Neural crest cell (in vitro differentiated cells): ENCODE measurements at places on chromosomes 12 and 14.

DNA sequence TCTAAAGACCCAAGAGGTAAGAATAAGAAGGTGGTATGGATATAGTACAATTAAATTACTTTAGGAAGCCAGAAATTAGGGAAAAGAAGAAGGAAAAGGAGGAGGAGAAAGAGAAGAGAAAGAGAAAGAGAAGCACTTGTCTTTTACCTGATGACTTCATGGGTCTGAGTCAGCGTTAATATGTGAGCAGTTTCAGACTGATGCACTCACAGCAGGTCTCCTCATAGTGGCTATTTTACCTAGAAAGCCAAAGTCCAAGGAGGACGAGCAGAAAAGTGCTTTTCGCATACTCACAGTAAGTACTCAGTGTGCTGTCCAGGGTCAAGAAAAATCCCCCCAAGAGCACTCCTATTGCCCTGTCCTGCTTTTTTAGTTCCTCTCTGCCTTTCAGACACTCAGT lies 222.1 kb downstream of the C12orf42 start:
- DNase-seq: no peak

- DNase-seq: no peak
Measured at GRCh38 chr12:111249757-111250156, 119.1 kb downstream of the PHETA1 start.

DNA sequence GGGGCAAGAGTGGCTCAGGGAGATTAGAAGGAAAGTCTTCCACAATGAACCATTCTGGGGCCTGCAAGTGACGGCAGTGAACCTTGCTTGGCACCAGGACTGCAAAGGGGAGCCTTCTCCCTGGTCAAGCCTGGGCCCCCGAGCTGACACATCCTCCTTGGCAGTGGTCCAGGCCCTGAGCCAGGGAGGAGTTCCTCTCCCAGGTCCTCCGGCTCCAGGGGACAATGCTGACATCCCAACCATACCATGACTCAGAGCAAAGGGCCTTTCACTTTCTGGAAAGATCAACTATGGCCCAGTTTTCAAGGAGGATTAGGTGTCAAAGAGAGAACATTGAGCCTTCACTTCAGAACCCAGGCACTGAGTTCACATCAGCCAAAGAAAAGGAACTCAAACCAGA lies 756.5 kb upstream of the TBX3 start:
- DNase-seq: no peak

DNA sequence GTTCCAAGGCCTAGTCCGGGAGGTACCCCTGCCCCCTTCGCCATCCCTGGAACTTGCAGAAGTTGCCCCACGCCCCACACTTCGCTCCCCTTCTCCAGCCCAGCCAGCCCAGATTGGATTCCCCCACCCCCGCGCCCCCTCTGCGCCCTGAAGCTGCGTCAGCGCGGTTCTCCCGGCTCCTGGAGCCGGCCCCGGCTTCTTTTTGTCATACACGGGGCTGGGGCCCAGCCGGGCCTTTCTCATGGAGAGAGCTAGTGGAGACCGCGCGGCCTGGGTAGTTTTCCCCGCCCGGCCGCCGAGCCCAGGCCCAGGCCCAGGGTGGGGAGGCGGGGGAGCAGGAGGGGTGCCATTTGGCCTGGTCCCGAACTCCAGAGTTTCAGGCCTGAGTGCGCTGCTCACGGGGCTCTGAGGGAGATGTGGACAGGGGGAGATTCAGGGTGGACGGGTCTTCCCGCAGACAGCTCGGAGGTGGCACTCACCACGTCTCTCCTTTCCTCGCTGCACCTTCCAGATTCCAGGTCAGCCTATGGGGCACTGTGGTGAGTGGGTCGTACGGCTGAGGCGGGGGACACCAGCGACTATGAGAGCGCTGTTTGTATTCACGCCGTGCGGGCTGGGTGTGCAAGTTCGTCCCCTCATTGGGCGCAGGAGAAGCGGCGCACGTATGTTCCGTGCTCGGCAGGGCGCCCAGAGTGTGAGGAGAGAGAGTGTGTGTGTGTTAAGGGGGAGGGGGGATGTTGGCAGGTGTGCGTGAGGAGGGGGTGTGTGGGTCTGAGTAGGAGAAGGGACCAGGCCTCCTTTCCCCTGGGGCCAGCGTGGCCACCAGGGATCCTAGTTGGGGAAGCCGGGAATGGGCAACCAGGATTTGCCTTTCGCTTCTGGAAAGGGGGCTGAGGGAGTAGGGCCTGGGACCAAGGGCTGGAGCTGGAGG lies 785 bp upstream of the LHX5 start:
- DNase-seq: no peak

- DNase-seq: no peak
Measured at GRCh38 chr12:53161119-53161911, 19.2 kb upstream of the ZNF740 start.

DNA sequence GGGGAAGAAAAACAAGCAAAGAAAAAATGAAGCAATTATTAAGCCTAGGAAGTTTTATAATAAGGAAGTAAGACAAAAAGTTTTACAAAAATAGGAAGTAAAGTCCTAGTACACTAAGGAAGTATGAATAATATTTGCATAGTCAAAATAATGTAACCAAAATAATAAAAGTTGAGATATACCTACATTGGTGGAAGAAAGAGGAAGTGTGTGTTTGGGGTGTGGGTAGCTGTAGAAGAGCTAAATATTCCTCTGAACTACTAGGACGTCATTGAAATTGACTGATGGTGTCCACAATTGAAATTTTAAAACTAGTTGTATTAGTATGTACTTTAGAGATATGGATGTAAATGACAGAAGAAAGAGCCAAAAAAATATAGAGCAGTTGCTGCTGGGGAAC lies 228.4 kb upstream of the OTX2 start:
- DNase-seq: no peak

DNA sequence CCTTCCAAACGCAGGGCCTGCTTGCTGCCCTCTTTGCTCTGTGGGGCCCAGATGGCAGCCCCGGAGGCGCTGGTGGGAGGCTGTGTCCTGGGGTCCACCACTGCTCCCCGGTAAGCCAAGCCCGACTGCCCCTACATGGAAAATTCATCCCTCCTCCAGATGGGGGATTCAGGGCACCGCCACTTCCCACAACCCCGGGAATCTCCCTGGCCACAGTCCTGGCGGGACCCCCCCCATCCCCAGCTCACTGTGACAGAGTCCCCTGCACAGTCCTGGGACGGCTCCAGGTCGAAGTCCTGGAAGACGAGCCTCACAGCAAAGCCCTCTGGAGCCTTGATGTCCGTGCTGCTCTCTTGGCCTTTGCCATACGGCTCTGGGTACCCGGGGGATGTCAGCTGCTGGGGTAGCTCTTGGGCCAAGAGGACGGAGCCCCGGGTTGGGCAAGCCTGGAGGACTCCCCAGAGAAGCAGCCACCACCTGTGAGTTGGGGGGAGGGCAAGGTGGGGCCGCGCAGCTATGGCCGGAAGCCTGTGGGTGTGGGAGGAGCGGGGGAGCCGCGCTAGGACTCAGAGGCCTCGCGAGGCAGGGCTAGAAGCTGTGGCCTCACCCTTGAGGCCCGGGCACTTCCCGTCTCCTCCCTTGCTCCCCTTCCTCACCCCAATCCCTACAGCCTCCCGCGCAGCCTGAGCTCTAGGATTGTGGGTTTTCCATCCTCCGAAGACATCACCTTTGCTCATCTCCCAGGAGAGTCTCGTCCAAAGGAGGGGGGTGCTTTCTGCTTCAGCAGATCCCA lies 815 bp downstream of the C1RL start:
- DNase-seq: peak; percentile 8

DNA sequence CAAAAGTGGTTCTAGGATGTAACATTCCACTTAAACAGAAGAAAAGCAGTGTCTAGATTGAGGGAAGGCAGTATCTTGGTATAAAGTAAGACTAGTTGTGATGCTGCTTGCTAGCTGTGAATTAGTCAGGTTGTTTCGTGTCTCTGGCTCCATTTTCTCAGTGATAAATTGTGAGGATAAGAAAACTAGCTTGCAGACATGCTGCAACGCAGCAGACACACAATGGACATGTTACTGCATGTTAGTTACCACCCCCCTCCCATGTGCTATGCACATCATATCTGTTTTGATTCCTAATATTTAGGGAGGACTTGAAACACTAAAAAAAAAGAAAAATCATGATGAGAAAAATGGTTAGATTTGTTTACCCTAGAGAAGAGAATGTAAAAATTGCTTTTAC lies 2.9 kb downstream of the CCNK start:
- DNase-seq: no peak

DNA sequence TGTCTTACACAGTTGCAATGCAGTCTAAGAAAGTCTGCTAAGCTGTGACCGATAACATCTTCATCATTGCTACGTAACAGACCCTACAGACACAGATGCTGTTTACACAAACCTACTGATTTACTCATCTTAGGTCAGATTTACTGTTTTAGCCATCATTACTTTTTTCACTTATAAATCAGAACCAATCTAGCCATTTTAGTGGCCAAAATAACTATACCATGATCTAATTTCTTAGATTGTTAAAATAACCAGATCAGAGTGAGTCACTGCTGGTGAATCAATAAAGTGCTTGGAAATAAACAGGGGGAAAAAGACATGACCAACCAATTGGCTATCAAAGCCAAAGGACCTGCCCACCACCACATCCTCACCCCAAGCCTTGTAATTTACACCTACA lies 57.0 kb upstream of the FOXN3 start:
- no peak for DNase-seq

GRCh38 chr12:98998697-98999299 lies 353.7 kb downstream of the APAF1 start:
- no peak for DNase-seq

GRCh38 chr12:57179331-57180086 lies 32.1 kb upstream of the LRP1-AS start:
- DNase-seq: no peak

- no peak for DNase-seq
Measured at GRCh38 chr12:68899251-68899771, 33.7 kb downstream of the CPM start.

- no peak for DNase-seq
Measured at GRCh38 chr14:95237958-95238340, 80.6 kb upstream of the DICER1 start.

DNA sequence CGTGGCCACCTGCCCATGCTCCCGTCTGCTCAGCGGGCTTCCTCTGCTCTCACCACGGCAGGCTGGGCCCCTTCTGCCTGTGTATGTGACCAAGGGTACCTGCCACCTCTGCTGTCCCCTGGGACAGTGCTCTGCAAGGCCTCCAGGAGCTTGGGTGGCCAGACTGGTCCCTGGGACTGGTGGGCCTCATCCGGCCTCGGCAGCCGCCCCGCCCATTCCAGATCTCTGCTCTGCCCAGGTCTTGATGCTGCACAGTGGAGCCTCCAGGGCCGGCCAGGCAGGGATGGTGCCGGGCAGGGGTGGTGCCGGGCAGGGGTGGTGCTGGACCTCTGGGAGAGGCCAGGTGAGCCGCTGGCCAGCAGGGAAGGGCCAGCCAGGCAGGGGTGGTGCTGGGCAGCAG lies 9.0 kb downstream of the FBRSL1 start:
- no peak for DNase-seq

DNA sequence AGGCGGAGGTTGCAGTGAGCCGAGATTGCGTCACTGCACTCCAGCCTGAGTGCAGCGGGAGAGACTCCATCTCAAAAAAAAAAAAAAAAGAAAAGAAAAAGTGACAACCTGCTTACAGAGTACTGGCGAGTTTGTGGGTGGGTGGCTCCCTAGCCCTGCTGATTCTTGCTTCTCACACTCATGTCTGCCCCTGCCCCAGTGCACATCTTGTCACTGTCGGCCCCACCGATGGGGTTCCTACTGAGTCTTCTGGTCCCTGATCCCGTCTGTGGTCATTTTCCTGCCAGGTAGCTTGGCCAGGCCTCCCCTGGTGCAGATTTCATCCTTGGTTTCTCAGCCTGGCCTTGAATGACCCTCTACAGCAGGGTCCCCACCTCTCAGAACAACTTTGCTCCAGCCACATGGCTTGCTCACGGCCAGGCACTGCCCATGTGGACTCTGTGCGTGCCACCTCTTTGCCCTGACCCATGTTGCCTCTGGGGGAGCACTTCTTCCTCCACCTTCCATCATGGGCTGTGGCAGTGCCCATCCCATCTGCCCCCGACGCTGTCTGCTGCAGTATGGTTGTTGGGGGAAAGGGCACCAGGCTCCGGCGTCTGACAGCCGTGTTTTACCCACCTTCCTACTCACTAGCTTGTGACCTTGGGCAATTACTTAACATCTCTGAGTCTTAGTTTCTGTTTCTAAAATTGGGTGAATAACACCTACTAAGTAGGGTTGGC lies 2.1 kb upstream of the PTPN6 start:
- no peak for DNase-seq

DNA sequence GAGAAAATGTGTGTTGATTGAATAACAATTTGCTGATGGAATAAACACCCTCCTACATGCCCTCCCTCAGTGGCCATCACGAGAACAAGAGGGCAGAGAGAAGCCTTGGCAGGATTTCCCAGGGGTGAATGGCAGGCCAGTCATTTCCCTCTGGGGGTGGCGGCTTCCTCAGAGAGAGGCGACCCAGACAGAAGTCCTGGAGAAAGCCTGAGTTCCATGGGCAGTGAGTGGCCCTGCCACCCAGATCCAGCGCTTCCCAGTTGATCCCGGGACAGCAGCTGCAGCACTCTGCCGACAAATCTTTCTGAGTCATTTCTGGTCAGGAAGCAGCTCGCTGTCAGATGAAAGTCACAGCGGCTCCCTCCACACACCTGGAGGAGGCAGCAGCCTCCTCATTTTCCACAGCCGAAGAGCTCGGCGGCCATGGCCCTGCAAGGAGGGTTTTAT lies 123.0 kb downstream of the SCARB1 start:
- no peak for DNase-seq

DNA sequence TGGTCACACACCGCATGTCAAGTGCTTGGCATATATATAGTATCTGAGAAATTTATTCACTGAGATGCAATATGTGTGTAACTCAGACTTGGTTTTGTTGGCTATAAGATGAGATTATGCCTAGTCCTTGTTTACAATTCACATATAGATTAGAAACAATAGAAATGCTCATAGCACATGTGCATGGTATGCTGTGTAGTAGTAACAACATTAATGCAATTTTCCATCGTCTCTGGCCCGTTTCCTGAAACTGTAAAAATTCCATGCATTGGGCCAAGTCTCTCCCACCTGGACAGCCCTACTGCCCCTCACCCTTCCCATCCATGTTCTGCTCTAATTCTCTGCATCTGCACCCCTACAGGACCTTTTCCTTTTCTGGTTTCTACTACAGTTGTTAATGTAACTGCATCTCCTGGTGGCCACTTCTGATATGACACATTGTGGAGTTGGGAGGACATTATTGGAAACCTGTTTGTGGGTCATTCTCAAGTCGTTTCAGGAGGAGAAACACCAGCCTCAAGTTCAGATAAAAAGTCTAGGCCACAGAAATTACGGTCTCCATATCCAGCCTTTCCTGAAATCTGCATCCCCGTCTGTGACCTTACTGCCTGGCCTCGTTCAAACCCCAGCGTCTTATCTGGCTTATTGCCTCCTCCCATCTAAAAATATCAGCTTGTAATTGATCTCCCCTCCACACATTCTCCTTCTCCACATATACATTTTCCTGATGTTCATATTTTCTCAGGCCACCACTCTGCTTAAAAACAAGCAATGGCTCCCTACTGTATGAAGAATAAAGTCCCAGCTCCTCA lies 37.5 kb downstream of the EMP1 start:
- peak; percentile 48 for DNase-seq

DNA sequence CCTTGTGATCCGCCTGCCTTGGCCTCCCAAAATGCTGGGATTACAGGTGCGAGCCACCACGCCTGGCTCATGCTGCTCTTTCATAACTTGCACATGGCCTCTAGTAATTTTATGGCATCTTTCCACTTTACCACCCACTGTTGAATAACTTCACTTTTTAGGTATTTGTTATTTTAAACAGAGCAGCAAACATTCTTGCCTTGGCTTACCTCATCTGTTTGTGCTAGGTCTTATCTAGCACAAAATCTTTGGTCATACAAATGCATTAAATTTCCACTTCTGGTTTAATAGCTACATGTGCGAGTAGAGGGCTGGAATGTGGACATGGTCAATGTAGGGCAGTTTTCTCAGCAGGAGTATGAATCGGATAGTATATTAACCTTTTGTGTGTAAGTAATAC lies 38.8 kb upstream of the ATF7IP start:
- no peak for DNase-seq
